ENCODE measurements at places on chromosomes 7 and 10.
A peak's percentile ranks its signal among the peaks of the same experiment; 100 is the strongest.

DNA sequence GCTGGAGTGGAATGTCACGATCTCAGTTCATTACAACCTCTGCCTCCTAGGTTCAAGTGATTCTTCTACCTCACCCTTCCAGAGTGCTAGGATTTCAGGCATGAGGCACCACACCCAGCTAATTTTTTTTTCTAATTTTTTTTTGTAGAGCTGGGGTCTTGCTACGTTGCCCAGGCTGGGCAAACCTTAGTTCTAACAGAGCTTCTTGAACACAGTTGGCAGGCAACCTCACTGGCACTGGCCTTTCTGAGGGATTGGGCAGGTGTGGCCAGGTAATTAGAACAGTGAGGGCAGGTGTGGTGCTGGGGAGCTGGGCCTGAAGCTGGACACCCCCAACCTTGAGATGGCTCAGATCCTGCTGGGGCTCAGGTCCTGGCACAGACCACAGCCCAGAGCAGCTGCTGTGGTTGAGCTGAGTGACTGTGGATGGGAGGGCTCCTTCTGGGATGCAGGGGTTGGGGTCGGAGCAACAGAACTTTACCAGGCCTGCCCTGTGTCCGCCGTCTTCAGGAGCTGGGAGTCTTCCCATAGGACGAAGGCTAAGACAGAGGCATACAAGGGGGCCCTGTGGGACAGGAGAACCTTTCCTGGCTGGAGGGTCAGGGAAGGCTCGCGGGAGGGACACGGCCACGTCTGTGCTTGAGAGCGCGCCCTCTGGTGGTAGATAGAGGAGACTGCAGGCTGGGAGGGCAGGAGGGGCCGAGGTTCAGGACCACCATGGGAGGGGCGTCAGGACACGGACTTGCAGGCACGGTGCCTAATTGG is 48.2 kb downstream of the COL26A1 start:
- DNase-seq: peak; percentile 83

GRCh38 chr7:106129291-106129690 is 17.2 kb upstream of the SYPL1 start:
- no peak for DNase-seq

DNA sequence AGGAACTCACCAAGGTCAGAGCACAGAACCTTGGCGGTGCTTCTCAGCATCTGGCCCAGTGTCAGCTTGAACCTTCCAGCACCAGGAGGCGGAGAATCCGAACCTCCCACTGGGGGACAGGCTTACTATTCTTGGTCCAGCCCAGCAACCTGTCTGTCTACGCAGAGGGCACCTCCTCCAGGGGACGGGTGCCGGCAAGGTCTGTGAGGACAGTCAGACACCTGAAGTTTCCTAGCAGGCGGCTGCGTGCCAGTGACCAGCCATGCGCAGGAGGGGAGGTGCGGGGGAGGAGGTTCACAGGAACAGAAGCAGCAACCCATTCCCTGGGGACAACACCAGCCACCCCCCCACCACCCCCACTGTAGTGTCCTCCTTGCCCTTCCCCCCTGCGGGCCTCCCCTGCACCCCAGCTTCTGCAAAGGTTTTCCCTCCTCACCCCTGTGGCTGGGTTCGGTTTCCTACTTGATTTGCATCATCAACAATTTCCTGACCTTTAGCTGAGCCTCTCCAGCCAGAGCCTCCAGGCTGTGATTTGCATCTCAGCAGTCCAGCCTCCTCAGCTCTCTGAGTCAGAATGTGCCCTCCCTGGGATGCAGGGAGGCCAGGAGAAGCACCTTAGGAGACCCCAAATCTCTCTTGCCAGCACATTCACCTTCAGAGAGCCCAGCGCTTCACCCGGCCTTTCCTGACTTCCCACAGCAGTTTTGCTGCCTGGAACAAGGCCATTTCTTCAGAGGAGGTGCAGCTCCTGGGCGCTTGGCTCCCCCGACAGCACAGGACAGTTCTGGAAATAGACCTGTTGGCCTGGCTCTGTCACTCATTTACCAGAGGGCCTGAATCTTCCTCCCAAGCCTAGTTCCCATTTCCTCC is 107.5 kb upstream of the NPS start:
- no peak for DNase-seq

DNA sequence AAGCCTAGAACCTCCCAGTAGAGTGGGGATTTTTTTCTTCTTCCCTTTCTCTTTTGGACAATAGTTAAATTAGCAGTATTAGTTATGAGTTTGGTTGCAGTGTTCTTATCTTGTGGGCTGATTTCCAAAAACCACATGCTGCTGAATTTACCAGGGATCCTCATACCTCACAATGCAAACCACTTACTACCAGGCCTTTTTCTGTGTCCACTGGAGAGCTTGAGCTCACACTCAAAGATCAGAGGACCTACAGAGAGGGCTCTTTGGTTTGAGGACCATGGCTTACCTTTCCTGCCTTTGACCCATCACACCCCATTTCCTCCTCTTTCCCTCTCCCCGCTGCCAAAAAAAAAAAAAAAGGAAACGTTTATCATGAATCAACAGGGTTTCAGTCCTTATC is 5.4 kb downstream of the OPN1SW start:
- no peak for DNase-seq

DNA sequence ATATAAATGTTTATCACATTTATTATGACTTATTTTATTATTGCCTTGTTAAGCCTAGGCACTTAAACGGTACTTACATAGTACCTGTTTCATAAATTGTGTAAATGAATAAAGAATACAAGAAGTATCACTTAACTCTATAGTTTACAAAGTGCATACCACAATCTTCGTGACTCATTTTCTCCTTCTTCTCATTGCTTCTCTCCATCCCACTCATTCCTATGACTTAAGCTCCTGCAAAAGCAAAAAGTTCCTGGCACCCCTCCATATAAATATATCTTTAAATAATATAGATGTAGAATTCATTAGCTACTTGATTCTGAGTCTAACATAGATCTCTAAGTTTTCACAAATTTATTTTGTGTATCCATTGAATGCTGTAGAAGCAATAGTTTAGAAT is 1382.0 kb upstream of the CELF2 start:
- no peak for DNase-seq

DNA sequence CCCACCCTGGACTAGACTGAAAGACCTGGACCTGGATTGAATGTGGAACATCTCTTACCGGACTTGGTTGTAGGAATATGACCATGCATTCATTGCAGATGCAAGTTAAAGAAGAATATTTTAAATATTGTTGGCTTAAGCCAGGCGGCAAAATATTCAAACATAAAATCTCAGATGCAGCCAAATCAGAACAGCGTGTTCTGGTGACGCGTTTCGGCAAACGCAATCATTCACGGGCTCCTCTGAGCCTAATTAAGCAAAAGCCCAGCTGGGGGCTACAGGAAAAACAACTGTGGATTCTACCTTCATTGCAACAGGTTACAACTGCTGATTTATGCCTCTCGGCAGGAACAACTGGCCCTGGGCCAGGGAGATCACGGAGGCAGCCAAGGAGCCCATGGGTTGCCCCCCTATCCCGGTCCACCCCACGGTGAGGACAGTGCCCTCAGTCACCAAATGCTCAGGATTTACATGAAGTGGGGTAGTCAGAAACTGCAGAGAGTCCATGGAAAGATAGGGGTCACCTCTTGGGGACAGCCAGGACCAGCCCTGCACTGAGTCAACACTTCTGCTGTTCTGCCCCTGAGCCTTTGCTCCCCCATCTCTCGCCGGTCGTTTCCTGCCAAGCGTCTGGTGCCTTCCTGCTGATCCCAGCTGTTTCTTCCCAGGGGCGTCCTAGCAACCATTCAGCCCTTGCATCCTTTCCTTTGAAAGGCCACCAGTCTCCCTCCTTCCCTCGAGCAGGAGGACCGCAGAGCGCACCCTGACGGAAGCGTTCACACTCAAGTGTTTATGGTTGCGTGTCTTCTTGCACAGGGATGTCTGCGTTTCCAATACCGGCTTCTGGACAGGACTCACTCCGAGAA is 64.4 kb upstream of the SFMBT2 start:
- DNase-seq: no peak

- DNase-seq: no peak
Measured at GRCh38 chr10:61188691-61189090, 244.7 kb upstream of the RHOBTB1 start.
